ENCODE measurements at places on chromosomes 2 and 18.

DNA sequence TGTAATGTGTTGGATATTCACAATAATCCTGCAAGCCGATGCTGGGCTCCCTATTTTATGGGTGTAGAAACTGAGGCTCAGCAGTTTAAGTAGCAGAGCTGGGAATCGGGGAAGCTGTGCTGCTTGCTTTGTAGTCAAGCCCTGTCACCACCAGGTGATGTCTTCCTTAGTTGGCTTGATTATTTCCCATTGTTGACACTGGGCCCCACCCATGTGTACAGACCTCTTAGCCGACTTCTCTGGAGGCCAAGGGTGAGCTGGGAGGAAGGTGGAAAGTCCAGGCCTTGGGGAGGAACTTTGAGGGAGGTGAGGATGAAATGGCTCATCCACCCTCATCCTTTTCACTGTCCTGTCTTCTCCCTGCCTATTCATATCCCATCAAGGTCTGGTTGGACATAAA is 60.0 kb downstream of the CAPN13 start:
- no peak for DNase-seq

- no peak for DNase-seq
Observed at GRCh38 chr2:54636415-54637139, 86.9 kb upstream of the EML6 start.

DNA sequence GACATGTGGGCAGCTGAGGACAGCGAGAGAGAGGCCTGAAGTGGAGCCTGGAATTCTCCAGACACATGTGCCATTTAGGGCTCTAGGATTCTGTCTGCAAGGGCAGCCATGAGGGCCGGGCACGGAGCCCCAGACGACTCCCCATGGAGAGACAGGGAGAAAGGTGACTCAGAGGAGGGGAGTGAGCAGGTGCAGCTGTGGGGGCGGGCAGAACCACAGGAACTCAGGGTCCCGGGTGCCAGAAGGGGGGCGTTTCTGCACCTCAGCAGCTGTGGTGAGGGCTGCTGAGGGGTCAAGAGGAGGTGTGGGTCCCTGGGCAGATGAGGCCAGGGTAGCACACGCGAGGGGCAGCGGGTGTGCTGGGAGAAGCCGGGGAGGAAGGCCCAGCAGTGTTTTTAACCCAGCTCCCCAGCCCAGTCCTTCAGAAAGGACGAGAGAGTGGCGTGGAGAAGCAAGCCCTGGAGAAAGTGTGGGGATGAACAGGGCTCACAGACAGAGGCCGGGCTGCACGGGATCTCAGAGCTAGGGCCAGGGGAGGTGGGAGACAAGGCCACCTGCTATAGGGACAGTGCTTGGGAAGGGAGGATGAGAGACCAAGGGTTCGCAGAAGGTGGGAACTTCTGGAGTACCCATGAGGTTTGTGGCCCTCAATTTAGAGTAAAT is 7.6 kb downstream of the GPR17 start:
- DNase-seq = no peak

- no peak for DNase-seq
Observed at GRCh38 chr2:191692502-191693115, 14.7 kb downstream of the NABP1 start.

DNA sequence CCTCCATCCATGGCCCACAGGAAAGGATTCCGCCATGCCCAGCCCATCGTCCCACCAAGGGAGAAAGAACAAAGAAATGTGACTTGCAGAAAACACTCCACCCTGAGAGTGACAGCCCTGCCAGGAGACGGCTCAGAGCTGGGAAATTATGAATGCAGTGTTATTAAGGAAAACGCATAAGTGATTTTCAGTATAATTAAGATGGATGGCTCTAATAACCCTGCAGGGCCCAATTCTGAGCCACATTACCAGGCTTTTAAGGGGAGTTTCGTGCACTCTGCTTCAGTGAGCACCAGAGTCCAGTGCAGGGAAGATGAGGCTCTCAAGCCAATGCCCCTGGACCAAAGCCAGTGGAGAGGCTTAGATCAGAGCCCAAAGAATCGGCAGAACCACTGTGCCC is 10.6 kb upstream of the TEX51 start:
- DNase-seq = no peak

- DNase-seq = no peak
Observed at GRCh38 chr2:74513605-74514367, 464 bp upstream of the TLX2 start.

- no peak for DNase-seq
Observed at GRCh38 chr2:219175928-219176817, 552 bp downstream of the CNPPD1 start.

GRCh38 chr18:77099485-77100370 is 32.9 kb downstream of the MBP start:
- DNase-seq = no peak

- DNase-seq = no peak
Observed at GRCh38 chr2:28341208-28341891, 51.3 kb upstream of the FOSL2 start.

DNA sequence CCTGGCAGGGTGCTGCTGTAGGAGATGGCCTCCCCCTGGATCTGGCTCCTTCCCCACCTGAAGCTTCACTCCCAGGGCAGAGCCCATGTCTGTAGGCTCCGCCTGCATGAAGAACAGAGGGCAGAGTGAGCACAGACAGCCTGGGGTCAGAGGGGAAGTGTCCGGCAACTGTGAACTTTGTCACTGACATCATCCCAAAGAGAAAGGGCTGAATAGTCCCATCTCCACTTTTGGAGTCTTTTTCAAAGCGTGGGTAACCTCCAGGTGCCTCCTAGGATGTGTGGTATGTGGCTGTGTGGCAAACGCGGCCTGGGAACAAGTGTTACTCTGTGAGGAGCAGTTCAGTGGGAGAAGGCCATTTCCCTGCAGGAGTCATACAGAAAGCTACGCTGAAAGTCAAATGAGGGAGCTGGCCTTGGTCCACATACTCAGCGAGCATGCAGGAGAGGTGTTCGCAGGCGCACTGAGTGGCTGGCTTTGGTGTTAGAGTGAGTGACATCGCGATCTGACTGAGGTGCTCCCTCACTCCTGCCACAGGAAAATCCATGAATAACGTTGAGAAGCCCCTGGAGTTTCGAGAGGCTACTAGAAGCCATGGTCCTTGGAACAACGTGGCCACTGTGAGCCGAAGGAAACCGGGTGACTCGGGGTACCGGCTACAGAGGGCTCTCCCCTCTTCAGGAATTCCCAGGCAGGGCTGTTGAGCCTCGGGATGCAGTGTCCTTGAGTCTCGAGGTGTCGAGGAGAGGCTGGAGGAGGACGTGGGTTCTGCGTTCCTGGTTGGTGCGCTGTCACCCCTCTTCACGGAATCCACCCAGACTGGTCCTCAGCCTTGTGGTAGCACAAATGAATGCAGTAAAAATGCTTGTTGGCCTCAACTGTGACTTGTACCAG is 54.7 kb downstream of the CABLES1 start:
- DNase-seq = no peak

GRCh38 chr2:237326266-237327171 is 87.4 kb downstream of the COL6A3 start:
- DNase-seq = no peak

GRCh38 chr2:40550085-40550484 is 98.2 kb upstream of the SLC8A1 start:
- DNase-seq = no peak

- no peak for DNase-seq
Observed at GRCh38 chr18:35969676-35970075, 2.8 kb upstream of the RMP24 start.

- no peak for DNase-seq
Observed at GRCh38 chr2:109611467-109612095, 2.2 kb downstream of the SEPTIN10 start.

DNA sequence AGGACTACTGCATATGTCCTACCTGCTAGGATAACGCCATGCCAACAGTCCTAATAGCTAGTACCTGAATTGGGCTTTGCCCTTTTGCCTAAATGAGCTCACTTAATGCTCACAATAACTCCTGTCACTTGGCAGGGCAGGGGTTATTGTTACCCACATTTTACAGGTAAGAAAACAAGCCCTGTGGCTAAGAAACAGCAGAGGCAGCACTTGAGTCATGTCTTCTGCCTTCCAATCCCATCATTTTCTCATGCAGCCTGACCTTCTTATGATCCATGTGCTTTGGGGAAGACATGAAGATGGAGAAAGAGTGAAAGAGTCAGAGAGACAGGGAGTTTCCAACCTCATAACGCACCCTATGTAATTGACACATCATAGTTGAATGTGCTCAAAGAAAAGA is 33.6 kb upstream of the LPIN1 start:
- DNase-seq = no peak

Data from activated CD4-positive, alpha-beta T cell treated with anti-CD3 and anti-CD28 coated beads, Interleukin-2, amount 50 U/mL, for 24 hours (primary cell).